ENCODE measurements at places on chromosomes 4 and X.

GRCh38 chr4:20268028-20268427 is 16.3 kb downstream of the SLIT2 start:
- DNase-seq, result no peak

DNA sequence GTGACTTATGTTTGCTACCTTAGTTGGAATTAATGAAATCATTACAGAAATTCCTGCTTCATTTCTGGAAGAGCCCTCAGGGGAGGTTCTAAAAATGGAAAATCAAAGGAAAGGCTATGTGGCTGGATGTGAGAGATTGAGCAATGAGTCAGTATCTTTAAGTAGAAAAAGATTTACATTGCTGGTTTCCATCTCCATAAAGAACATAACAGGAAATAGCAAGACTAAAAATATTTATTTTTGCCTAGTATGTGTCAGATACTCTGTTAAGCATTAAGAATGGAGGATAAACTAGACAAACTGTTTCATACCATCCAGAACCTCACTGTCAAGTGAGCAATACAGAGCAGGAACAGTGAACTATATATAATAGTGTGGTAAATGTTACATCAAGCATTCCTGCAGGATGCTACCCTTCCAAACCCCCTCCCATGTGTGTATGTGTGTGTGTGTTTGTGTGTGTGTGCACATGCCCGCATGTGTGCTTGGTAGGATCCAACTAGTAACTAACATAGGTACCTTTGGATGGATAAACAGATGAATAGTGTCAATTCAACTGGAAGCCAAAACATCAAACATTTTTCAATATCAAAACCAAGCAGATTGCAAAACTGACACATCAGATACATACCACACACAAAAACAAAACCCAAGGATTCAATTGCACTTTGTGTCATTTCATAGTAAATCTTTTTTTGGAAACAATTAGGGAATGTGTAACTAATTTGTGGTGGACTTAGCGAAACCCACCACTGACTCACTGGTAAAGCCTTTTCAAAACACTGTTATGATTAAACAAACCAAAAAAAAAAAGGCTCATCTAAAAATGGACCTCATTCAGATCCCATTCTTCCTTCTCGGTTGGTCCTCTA is 223.4 kb downstream of the SHROOM3 start:
- no peak for DNase-seq

GRCh38 chr4:28548594-28548993 is 1688.0 kb downstream of the STIM2 start:
- DNase-seq, result no peak

GRCh38 chr4:128517739-128518510 is 230.3 kb upstream of the PGRMC2 start:
- DNase-seq, result no peak

GRCh38 chr4:168051526-168051925 is 40.8 kb upstream of the ANXA10 start:
- no peak for DNase-seq

GRCh38 chrX:154458954-154459778 is 1.1 kb downstream of the PLXNA3 start:
- DNase-seq, result no peak

DNA sequence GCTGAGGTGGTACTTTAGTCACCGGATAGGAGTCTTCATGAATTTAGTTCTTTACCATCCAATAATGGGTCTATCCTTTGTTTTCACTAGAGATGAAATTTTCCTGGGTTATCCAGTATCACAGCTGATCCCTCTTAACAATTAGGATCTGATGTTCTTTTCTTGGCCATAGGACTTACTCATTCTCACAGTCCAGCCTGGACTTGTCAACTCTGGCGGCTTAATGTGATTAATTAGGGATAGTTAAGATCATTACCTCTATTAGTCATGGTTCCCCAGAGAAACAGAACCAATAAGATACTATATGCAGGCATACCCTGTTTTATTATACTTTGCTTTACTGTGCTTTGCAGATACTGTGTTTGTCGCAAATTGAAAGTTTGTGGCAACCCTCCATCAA is 272.7 kb upstream of the FAT4 start:
- DNase-seq, result no peak

DNA sequence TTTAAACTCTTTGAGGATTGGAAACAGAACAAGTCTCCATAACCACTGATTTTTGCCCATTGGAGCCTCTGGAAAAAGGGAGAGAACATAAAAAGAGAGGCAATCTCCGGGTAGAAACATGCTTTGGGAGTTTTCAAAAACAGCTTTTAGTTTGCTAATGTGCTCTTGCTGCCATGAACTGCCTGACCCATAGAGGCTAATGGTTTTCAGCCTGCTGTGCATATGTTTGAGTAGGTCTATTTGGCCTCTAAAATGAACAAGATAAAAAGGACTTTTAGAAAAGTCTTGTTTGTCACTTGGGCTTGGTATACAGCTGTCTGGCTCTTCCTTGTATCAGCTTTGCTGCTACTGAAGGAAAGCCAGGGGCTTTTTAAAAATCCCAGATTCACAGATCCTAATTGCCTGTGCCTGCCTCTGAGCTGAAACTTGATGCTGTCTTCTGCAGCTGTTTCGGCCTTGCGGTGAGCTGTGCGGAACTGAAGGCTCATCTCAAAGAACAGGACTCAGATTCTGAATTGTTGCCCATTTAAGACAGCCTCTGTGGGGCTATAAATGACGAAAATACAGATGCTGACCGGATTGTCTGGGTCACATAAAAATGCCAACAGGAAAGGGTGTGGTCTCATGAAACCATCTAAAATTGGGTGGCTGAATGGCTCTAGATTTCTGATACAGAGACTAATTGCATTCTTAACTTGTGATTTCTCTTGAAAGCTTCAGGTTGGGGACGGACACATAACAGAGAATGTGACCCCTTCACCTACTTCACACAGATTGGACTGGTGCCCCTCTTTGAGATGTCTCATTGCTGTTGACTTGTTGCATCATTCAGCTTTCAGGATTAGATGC is 18.4 kb upstream of the ZNF41 start:
- DNase-seq, result no peak

- no peak for DNase-seq
These were observed 206.3 kb downstream of the SLC7A11 start for GRCh38 chr4:138035781-138036258.

DNA sequence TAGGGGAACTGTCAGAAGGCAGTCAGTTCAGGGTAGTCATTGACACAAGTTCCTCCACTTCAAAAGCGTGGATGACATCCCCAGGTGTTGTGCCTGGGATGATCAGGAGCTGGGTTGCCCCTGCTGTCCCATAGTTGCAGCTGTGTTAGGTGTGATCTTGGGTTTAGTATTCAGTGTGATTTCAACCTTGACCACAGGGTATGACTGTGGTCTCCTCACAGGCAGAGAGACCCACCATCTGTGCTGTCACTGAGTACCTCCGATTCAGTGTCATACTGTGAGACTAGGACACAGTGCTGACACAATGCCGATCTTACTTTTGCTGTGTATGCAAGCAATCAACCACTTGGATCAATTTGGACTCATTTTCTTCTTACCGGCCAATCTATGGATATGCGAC is 25.2 kb downstream of the FOXR2 start:
- no peak for DNase-seq

GRCh38 chr4:6150046-6150735 is 50.2 kb downstream of the JAKMIP1 start:
- no peak for DNase-seq

DNA sequence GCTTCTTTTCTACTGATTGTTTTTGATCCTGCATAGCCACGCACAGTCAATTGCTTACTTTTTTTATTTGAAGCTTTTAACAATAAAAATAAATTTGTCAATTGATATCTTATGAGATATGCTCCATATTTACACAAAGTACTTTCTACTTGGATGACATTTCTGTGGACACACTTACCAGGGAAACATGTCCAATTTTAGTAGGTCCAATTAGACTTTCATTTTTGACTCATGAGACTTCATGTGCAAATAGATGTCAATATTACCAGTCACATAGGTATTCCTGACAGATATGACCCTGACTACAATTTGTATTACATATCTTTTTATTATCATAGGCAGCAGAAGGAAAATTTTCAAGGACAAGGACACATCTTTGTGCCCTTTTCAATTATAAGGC is 219.9 kb upstream of the ANKRD50 start:
- no peak for DNase-seq

- no peak for DNase-seq
These were observed 181.6 kb upstream of the NOCT start for GRCh38 chr4:138833974-138834373.

GRCh38 chr4:76622717-76623116 is 187.7 kb downstream of the SHROOM3 start:
- DNase-seq, result no peak

DNA sequence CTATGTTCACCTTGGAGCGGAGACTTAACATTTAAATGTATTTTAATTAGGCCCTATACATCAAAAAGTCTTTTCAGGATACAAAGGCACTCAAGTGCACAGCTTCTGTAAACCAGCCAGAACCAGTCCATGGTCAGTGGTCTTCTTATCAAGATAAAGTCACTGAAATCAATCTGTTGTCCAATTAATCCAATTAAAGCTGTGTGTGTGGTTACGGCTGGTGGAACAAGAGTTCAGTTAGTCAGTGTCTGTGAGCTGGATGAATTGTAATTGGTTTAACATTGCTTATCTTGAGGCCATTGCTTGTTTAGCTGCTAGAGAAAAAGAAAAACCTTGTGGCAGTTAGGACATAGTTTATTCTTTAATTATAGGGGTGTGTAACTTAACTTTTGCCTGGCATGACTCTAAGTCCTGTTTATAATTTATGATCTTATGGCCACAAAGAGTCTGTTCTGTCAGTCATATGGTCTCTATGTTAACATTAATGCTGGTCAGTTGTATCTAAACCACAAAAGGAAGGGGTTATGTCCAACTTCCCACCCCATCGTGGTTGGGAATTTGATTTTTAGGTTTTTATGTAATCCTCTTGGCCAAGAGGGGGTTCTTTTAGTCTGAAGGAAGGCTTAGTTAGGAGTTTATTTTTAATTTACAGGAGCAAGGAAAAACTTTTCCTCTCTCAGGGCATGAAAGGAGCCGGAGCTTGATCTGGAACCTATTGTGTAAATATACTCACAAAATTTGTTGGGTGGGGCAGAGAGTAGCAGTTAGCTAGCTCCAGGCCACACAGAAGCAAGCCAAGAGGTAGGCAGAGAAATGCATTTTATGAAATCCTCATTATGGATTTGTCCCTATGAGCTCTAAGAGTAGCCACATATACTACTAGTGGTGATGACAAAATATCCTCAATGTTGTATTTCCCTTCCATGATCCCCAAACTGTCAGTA is 665.7 kb upstream of the ACTRT1 start:
- DNase-seq, result no peak

- DNase-seq, result no peak
These were observed 42.4 kb upstream of the SLC39A8 start for GRCh38 chr4:102387552-102388150.

DNA sequence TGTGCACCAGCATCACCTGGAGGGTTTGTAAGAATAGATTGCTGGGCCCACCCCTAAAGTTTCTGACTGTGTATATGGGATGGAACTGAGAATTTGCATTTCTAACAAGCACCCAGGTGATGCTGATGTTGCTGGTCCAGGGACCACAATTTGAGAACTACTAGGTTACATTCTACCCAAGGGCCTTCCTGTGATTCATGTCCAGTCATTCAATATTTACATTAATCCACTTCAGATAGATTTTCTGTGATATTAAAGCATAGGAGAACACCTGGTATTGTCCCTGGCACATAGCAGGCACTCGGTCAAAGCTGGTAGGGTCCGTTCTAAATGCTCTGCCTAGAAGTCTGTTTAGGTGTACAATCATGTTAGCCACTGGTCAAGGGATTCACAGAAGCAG is 19.5 kb upstream of the XPNPEP2 start:
- no peak for DNase-seq

- DNase-seq, result no peak
These were observed 2.5 kb downstream of the PDGFC start for GRCh38 chr4:156969101-156969500.

DNA sequence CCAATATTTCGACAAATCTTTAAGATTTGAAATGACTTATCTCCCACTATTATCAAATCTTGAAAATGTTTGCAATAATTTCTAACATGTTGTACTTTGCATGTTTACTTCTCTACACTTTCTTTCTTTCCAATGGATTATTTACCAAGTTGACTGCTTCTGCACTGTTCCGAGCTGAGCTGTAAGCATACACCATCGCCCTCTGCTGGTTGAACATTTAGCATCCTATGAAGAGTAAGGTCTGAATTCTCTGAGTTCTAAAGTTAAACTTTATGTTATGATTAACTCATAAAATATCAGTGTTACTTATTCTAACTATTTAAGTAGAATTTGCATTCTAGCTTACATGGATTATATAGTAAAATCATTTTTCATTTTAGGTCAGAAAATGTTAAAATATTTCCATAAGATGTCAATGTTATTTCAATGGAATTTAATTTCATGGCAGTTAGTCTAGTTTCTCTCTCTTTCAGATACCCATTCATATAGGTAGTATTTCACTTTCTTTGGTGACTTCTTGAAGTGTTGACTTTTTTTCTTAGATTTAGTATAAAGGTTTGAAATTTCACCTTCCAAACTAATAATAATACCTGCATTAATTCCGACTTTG is 137.4 kb downstream of the DKK2 start:
- DNase-seq, result no peak

All from right renal cortex interstitium (tissue), 3 donors.